ENCODE measurements at places on chromosomes 2 and 18.

DNA sequence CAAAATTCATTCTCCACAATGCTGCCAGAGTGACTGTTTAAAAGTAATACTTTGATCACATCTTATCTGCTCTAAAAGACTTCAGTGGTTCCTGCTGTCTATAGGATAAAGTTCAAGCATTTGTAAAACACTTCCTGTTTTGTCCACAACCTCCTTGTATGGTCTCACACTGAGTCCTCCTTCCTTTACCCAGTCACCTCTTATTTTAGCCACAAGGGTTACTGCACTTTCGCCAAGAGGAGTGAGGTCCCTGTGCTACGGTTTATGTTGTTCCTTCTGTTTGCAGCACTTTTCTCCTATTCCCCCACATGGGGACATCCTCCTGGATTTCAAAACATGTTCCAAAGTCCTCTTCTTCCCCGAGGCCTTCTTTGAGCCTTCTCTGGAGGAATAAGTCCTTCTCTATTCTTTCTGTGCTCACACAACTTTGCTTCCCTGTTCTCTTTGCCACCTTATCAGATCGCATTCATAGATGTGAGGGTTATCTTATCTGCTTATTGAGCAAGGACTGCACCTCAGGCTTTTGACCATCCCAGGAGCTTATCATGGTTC is 112.2 kb upstream of the NABP1 start:
- no peak for DNase-seq

GRCh38 chr2:70014959-70015358 is 53.5 kb upstream of the ASPRV1 start:
- DNase-seq, result no peak

GRCh38 chr18:57276829-57277228 is 75.5 kb upstream of the ST8SIA3 start:
- no peak for DNase-seq

GRCh38 chr2:98294711-98295110 is 51.5 kb upstream of the CNGA3 start:
- DNase-seq, result no peak

DNA sequence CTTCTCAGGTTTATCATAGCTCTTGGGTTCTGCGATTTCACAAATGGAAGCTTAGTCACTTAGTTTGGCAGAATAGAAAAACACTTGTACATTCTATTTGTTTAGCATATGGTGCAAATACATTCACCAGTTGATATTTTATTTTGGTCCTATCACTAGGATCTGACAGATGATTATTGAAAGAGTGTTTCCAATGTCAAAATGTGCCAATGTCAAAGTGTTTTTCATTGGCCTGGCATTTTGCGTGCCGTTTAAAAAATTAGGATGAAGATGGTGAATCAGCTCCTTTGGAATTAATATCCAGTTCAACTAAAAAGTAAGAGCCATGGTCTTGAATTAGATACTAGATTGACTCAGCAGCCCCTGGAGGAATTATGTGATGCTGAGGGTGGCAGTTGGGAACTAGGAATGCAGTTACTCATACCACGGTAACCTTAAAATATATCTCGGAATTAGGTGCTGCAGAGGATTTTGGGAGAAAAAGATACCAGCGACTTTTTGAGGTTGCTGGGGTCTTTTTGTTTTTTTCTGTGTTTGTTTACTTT is 87.0 kb downstream of the SPHKAP start:
- DNase-seq, result no peak

- DNase-seq, result no peak
Measured at GRCh38 chr2:222671259-222672067, at the start of gene MOGAT1. MOGAT1 (plus strand) TSS chr2:222671658; CDS start chr2:222671786, 128 bp downstream.

Data from activated CD4-positive, CD25-positive, alpha-beta regulatory T cell (primary cell).